ENCODE measurements at places on chromosomes 5 and 9. TPM values are rescaled to one million over a fixed set of nuclear protein-coding genes. Genes with fewer than 3 reads are reported as not detected.

SARDH gene
- total RNA-seq: not detected

SETD9 gene
- 6.1 TPM for total RNA-seq

MEGF10 gene
- total RNA-seq: not detected

GADD45G gene
- 0.42 TPM for total RNA-seq

FLT4 gene
- 5.3 TPM for total RNA-seq

YTHDC2 gene
- 5.1 TPM for total RNA-seq

VAV2 gene
- 38.5 TPM for total RNA-seq

CXCL14 gene
- total RNA-seq: 0.10 TPM

NINJ1 gene
- total RNA-seq: 83.2 TPM

TMEM267 gene
- total RNA-seq: 22.5 TPM

CER1 gene
- total RNA-seq: not detected

PCDHA9 gene
- total RNA-seq: not detected

COL23A1 gene
- total RNA-seq: not detected

SH3TC2 gene
- 0.73 TPM for total RNA-seq

HAVCR2 gene
- 0.39 TPM for total RNA-seq

PRDM9 gene
- total RNA-seq: not detected

POU5F2 gene
- not detected for total RNA-seq

CDKN2A gene
- total RNA-seq: not detected

GDF9 gene
- 0.14 TPM for total RNA-seq

CATSPER3 gene
- 0.42 TPM for total RNA-seq

NFX1 gene
- 28.2 TPM for total RNA-seq
